ENCODE measurements at places on chromosomes 5 and 9.

DNA sequence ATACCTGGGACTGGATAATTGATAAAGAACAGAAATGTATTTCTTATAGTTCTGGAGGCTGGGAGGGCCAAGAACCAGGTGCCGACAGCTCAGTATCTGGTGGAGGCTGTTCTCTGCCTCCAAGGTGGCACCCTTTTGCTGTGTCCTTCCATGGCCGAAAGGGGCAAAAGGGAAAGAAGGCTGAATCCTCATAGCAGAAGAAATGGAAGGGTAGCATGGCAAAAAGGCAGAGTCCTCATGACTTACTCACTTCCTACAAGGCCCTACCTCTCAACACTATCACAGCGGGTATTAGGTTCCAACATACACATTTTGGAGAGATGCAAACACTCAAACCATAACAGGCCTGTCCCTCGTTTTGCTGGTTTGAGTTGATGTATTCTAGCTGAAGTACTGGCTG is 25.1 kb upstream of the MED10 start:
- DNase-seq, result no peak

DNA sequence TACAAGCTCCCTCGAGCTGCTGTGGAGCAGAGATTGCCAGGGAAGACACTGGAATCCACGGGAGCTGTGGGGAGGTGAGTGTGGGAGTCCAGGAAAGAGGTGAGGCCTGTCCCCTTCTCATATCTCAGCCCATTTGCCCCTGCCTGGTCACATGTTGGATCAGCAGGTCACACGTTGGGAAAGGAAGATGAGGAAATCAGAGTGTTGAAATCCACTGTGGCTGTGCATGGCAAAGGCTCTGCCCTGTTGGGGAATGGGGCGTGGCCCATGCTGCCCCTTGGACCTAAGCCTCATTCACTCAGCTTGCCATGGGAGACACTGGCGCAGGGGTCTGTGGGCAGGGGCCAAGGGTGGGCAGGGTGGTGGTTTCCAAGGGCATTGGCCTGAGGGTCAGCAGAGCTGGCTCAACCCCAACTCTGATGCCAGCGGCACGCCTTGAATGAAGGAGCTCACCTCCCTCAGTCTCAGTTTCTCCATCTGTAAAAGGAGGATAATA is 85.4 kb upstream of the CPEB4 start:
- no peak for DNase-seq

GRCh38 chr9:115126404-115126803 is 8.4 kb upstream of the TNC start:
- DNase-seq, result no peak

GRCh38 chr5:5424736-5425135 is 2.3 kb downstream of the ICE1 start:
- no peak for DNase-seq

- no peak for DNase-seq
Observed at GRCh38 chr5:168364151-168364661, 72.8 kb downstream of the WWC1 start.

GRCh38 chr5:38601133-38601862 is 44.9 kb upstream of the LIFR start:
- no peak for DNase-seq

DNA sequence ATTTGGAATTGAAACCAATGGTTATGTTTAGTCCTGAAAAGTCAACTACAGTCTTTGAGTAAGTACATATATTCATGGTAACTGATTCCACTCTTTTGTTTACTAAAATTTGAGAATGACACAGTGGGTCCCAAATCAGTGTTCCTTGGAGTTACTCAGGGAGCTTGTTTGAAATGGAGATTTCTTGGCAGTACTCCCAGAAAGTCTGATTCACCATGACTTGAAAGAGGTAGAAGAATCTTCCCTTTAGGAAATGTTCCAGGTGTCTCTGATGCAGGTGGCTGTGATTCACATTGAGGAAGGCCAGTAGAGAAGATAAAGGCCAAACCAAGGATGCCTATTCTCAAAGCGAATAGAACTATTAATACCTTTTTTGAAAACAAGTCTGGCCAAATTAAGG is 1078.3 kb downstream of the CDH12 start:
- no peak for DNase-seq

DNA sequence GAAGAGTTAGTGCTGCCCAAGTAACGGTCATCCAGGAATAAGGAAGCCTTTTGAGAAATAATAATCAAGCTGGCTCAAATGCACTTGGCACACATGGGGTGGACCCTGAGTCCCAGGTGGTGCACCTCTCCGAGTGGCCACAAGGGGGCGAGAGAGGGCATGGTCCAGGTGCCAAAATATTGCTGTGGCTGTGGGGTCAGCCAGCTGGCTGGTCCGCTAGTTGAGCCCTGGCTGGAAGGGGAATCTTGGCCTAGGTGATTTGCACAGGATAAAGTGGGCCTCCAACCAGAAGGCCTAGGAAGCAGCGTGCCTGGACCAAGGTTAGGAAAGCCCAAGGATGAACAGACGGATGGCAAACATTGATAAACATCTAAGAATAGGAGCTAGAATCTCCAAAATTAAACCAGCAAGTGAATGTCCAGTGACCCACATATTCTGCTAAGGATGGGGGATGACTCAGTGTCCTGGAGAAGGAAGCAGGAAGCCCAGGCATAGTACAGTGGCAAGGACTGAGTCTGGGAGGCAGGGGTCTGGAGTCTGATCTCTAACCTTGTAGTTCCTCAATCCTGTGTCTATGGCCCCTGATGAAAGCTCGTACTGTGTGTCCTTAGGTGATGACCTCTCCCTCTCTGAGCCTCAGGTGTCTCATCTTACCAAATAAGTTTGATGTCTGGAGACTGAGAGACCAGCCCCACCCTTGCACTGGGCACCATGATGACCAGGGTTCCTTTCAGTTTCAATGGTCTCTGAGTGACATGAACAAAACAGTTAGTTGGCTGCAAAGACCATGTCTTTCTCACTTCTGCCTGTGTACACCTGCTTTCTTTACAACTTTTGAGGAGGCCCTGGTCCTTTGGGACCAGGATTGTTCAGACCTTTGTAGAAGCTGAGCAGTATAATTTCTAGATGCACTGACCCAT is 19.2 kb upstream of the SHB start:
- DNase-seq, result no peak
